ENCODE measurements at places on chromosomes 7 and 10. TPM values are rescaled to one million over a fixed set of nuclear protein-coding genes. Genes with fewer than 3 reads are reported as not detected.

TEX47 gene
- total RNA-seq, result not detected

DNA sequence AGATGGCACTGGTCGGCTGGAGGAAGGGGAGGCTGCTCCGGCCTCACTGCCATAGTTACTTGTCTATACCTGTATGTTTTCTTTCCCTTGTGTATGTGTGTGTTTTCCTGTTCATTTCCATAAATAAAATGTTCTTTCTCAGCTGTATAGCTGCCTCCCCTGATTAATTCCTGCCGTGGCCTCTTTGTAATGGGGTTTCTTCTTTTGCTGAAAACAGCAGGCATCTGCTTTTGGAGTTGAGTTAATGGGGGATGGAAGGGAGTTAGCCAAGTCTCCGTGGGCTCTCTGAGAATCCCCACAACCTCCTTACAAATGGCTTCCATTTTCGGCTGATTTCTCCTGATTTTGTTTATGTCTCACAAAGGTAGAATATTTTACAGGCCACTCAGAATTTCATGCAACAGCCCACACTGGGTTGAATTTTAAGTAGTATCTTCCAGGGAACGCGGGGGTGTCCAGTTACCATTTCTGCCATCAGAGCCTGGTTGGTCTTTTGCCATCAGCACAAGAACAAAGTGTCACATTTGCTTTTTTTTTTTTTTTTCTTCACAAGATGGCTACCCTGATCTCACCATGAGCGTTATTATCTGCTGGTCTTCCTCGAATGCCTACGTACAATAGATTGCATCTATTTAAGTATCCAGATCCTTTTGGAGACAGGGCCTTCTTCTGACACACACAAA lies 88.1 kb upstream of the NRP1 start:
- no peak for DNase-seq

DNA sequence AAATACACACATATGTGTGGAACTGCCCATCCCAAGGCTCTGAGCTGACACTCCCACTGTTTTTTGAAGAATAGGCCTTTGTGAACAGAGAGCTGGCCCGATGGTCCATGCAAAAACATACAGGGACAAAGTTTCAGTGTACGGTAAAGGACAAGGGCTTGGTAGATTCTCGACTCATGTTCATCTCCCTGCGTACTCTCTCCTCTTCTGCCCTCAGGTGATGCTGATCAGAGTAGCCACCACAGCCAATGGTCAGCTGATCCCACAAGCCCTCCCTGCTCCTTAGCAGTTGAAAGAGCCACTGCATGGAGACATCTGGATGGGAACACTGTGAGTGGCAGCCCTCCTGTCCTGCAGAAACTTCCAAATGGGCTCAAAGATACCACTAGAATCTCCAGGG lies 23.1 kb upstream of the C10orf71 start:
- DNase-seq, result no peak

CUBN gene
- total RNA-seq, result 7.8 TPM

GRCh38 chr10:121678631-121679174 lies 80.5 kb upstream of the FGFR2 start:
- DNase-seq, result no peak

KIF11 gene
- 16.2 TPM for total RNA-seq

GRCh38 chr10:110389255-110389654 lies 84.5 kb upstream of the SMNDC1 start:
- no peak for DNase-seq

DNA sequence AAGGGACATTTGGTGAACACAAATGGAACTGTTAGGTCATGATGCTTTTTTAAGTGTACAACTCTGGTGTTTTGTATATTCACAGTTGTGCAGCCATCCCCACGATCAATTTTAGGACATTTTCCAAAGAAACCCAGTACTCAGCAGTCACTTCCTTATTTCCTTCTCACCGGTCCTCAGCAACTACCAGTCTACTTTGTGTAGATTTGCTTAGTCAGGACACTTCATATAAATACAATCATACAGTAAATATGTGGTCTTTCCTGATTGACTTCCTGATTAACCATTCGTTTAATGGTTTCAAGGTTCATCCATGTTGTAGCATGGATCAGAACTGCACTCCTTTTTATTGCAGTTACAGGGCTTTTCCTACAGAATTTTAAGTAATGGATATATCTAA lies 14.4 kb downstream of the SGPL1 start:
- DNase-seq, result no peak

ADAM12 gene
- 16.7 TPM for total RNA-seq

DNA sequence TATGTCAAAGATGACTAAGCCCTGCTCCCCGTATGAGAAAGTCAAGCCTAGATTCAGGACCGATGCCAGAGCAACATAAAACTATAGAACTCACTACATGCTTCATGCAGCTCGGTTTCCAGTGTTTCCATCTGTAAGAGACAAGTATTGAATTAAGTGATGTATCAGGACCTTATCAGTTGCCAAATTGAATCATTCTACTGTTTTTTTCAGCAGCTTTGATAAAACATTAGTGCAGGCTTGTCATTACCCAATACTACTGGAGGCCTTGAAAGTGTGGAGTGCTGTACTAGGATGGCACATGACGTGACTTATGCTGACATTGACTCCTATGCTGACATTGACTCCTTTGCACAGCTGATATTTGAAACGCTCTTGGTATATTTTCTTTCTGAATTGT lies 10.8 kb upstream of the NRP1 start:
- no peak for DNase-seq

ZPBP gene
- not detected for total RNA-seq

TAC1 gene
- total RNA-seq, result 15.6 TPM

GRCh38 chr10:60803865-60804264 lies 25.6 kb downstream of the CDK1 start:
- no peak for DNase-seq

Measured in cerebellum (tissue), 4 donors.